Calu3 (cell line): ENCODE measurements at places on chromosomes 13 and 19. TPM values are rescaled to one million over a fixed set of nuclear protein-coding genes. Genes with fewer than 3 reads are reported as not detected.

The FUT1 gene
- 2.6 and 2.9 TPM in 2 replicates for total RNA-seq

The LIPE gene
- 17.1 and 22.0 TPM in 2 replicates for total RNA-seq

The ZFP14 gene
- total RNA-seq: 4.6 and 4.8 TPM in 2 replicates

The RUVBL2 gene
- total RNA-seq: 184 and 199 TPM in 2 replicates
